ENCODE measurements at places on chromosomes 2 and 18. TPM values are rescaled to one million over a fixed set of nuclear protein-coding genes. Genes with fewer than 3 reads are reported as not detected.

MITD1 gene
- 30.1 TPM for total RNA-seq

FABP1 gene
- not detected for total RNA-seq

CCDC74B gene
- 9.7 TPM for total RNA-seq

UGT1A10 gene
- 0.41 TPM for total RNA-seq

SNTG2 gene
- not detected for total RNA-seq
